Placental pericyte (primary cell): ENCODE measurements at places on chromosomes 16 and 17. TPM values are rescaled to one million over a fixed set of nuclear protein-coding genes. Genes with fewer than 3 reads are reported as not detected.

Gene CTCF
- total RNA-seq, result 27.8 and 35.9 TPM in 2 replicates

Gene ODF4
- total RNA-seq, result not detected in 2 replicates

Gene CNTNAP4
- total RNA-seq, result not detected in 2 replicates

Gene ATP2A3
- 19.9 and 27.6 TPM in 2 replicates for total RNA-seq

Gene KRT34
- 2.2 and 4.7 TPM in 2 replicates for total RNA-seq

Gene SERPINF2
- total RNA-seq, result 0.14 and 0.22 TPM in 2 replicates

Gene CCDC144A
- 17.9 and 18.2 TPM in 2 replicates for total RNA-seq

Gene DLG4
- 17.7 and 22.3 TPM in 2 replicates for total RNA-seq

Gene DNAAF8
- 0.57 and 1.1 TPM in 2 replicates for total RNA-seq

Gene OR3A3
- not detected in 2 replicates for total RNA-seq

Gene PRCD
- total RNA-seq, result 3.5 and 4.3 TPM in 2 replicates

Gene ZNF750
- not detected in 2 replicates for total RNA-seq

Gene CES1
- total RNA-seq, result 0.22 and 1.6 TPM in 2 replicates

Gene HDAC5
- total RNA-seq, result 58.9 and 66.4 TPM in 2 replicates

Gene GLP2R
- total RNA-seq, result under 0.01 and 0.66 TPM in 2 replicates

Gene CAPNS2
- total RNA-seq, result 0.72 and 0.88 TPM in 2 replicates
